ENCODE measurements at places on chromosomes 5 and 9. TPM values are rescaled to one million over a fixed set of nuclear protein-coding genes. Genes with fewer than 3 reads are reported as not detected.

GRCh38 chr9:104256031-104256695, 162.1 kb downstream of the SMC2 start:
- peak overlapping the region; percentile 92 for H3K27ac ChIP-seq
- no peak for DNase-seq
- H3K27me3 ChIP-seq = no peaks in the 10 kb centered on the region
- peaks cover 42% of the 10 kb centered on the region for H3K36me3 ChIP-seq

GRCh38 chr5:115553082-115553481, 8.5 kb upstream of the FEM1C start:
- H3K27me3 ChIP-seq = peaks cover 2% of the 10 kb centered on the region
- H3K36me3 ChIP-seq = no peaks in the 10 kb centered on the region
- H3K27ac ChIP-seq = no peak overlapping the region
- H3K4me1 ChIP-seq = peaks cover 40% of the 10 kb centered on the region
- H3K4me3 ChIP-seq = no peak overlapping the region

DNA sequence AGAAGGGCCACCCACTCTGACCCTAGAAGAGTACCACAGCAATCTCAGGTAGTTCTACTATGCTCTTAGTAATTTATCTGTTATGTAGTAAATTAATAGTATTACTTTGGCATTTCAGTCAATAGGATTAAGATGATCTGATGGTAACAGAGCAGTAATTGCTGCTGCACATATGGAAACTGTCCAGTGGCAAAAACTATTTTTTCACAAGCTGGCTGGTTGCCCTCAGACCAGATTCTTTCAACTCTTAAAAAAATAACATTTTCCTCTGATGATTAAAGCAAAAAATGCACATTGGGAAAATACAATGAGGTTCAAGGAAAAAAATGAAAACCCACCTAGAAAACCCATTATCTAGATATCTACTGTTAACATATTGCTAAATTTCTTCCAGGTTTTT, 19.7 kb downstream of the GLRA1 start:
- H3K4me3 ChIP-seq = no peak overlapping the region
- peaks cover 29% of the 10 kb centered on the region for H3K4me1 ChIP-seq
- H3K27ac ChIP-seq = no peak overlapping the region
- DNase-seq = no peak
- H3K27me3 ChIP-seq = peaks cover 99% of the 10 kb centered on the region

The MTMR12 gene
- 37.2 TPM for total RNA-seq

GRCh38 chr9:128712451-128713410, 10.4 kb downstream of the PKN3 start:
- H3K4me1 ChIP-seq = no peaks in the 10 kb centered on the region
- H3K27ac ChIP-seq = no peak overlapping the region
- H3K36me3 ChIP-seq = peaks cover 12% of the 10 kb centered on the region
- no peaks in the 10 kb centered on the region for H3K27me3 ChIP-seq
- DNase-seq = peak; percentile 8
- no peak overlapping the region for H3K4me3 ChIP-seq

DNA sequence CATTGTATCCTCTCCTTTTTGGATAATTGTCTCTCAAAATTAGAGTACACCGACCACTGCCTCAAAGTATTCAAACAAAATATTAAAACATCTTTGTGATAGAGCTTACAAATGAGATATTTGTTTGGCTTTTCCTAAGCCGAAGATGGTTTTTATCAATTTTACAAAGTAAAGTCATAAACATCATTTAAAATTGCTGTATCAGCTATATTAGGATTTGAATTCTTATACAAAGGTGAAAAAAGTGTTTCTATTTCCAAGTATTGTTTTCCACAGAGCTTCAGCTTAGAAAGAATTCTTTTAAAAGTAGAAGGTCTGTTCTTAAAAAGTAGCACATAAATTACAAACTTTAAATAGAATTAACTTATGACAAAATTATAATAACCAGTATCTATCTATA, 116.6 kb upstream of the IFNE start:
- 0 out of 2 replicates have a peak, but pooled peaks cover 2% of the 10 kb centered on the region for H3K27me3 ChIP-seq
- H3K27ac ChIP-seq = no peak overlapping the region

GRCh38 chr9:87158765-87159164, 211.5 kb upstream of the GAS1 start:
- no peak overlapping the region for H3K27ac ChIP-seq
- H3K4me1 ChIP-seq = no peaks in the 10 kb centered on the region
- no peak overlapping the region for H3K4me3 ChIP-seq
- DNase-seq = no peak

DNA sequence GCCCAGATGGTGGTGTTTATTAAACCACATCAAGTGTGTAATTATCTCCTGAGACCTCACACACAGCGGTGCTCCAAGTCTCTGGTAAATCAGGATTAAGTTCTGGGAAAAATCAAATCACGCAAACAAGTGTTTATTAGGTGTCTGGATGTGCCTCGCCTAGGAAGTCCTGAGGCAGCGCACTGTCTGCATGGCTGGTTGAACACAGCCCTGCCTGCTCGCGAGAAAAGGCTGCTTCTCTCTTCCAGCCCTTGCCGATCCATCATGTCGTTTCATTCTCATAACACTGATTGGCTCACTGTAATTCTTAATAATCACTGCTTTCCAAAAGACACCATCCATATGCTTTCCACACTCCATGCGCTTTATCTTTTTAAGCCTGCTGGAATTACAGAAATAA, 229.6 kb upstream of the DAP start:
- no peak overlapping the region for H3K4me3 ChIP-seq
- no peak for DNase-seq
- no peaks in the 10 kb centered on the region for H3K36me3 ChIP-seq

DNA sequence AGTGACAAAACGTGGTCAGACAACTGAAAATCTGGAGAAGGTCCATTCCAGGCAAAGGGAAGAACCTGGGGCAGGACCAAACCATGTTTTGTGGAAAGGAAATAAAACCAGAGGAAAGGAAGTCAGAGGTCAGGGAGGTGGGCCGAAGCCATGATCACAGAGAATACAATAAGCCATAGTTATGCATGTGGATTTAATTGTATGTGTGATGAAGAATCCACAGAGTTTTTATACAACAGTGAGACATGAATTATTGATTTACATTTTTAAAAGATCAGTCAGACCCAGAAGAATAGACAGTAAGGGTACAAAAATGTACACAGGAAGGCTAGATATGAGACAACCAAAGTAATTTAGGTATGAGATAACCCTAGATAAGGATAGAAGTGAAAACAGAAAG, 20.8 kb downstream of the TTC33 start:
- DNase-seq = no peak
- H3K36me3 ChIP-seq = peaks cover 4% of the 10 kb centered on the region
- H3K4me3 ChIP-seq = no peak overlapping the region
- H3K27ac ChIP-seq = no peak overlapping the region

The SLCO6A1 gene
- total RNA-seq = 0.42 TPM

The TLX3 gene
- 0.16 TPM for total RNA-seq

The GLIPR2 gene
- total RNA-seq = 3.7 TPM

GRCh38 chr5:54693936-54694657, 176.5 kb downstream of the SNX18 start:
- no peaks in the 10 kb centered on the region for H3K36me3 ChIP-seq
- H3K4me3 ChIP-seq = no peak overlapping the region
- DNase-seq = no peak
- peaks cover 5% of the 10 kb centered on the region for H3K4me1 ChIP-seq

GRCh38 chr9:127803507-127804352, 1.0 kb downstream of the FPGS start:
- no peaks in the 10 kb centered on the region for H3K27me3 ChIP-seq
- H3K4me1 ChIP-seq = peaks cover 8% of the 10 kb centered on the region

GRCh38 chr9:105392531-105392930, 55.3 kb upstream of the FSD1L start:
- H3K27ac ChIP-seq = no peak overlapping the region
- no peaks in the 10 kb centered on the region for H3K27me3 ChIP-seq
- no peaks in the 10 kb centered on the region for H3K36me3 ChIP-seq
- DNase-seq = no peak

The TNFSF15 gene
- 0.09 TPM for total RNA-seq

DNA sequence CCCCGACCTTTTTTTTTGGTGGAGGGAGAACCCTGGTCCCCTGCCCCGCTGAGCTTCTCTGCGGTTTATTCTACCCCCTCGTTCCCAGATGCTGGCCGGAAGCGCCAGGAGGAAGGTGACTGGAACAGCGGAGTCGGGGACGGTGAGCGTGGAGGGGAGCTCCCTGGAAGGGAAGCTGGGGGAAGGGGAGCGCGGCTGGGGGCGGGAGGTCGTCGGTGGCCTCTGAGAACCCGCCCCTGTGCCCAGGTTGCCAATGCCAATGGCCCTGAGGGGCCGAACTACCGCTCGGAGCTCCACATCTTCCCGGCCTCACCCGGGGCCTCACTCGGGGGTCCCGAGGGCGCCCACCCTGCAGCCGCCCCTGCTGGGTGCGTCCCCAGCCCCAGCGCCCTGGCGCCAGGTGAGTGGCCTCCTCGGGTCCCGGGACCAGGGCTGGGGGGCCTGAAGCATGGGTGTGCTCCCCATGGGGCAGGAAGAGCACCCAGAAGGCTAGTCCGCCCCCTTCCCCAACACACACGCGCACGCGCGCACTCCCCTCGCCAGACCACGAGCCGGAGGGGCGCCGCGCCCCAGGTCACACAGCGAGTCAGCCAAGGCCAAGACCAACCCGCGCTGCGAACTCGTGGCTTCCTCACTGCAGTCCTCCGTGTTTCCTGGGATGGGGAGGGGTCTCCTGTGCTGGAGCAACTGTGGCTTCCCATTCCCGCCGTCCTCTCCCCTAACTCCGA, 10.6 kb downstream of the MYOZ3 start:
- peak; percentile 67 for DNase-seq
- peaks cover 31% of the 10 kb centered on the region for H3K4me1 ChIP-seq
- H3K27me3 ChIP-seq = no peaks in the 10 kb centered on the region
- peak overlapping the region; percentile 96 for H3K27ac ChIP-seq
- H3K4me3 ChIP-seq = peak overlapping the region; percentile 84

GRCh38 chr5:71887680-71888079, 168.6 kb downstream of the CARTPT start:
- H3K4me3 ChIP-seq = no peak overlapping the region
- no peak for DNase-seq
- peaks cover 11% of the 10 kb centered on the region for H3K4me1 ChIP-seq
- H3K36me3 ChIP-seq = no peaks in the 10 kb centered on the region

DNA sequence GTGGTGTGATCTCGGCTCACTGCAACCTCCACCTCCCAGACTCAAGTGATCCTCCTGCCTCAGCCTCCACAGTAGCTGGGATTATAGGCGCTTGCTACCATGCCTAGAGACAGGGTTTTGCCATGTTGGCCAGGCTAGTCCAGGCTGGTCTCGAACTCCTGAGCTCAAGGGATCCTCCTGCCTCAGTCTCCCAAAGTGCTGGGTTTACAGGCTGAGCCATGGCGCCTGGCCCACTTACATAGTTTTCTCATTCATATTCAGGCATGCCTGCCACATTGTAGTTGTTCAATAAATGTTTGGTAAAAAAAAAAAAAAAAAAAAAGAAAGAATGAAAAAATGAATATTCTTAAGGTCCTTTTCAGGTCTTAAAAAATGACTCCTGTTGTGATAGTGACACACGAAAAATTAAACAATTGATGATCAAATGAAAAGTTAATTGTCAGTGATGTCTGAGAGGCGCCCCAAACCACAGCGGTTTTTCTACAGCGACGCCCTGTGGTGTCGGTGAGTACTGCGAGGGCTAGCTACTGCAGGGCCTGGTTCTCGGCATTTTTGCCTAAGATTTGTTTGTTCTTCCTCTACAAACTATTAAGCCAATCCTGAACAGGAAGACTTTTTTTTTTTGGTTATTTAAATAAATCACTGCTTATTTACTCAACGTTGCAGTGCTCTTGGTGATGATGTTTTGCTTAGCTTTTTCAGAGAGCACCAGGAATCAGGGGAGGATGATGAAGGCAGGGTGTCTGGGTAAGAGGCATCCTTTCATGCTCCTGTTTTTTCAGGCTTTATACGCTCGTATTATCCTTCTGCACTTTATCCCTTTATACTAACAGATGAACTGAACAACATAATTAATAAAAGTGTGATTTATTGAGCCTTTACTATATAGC, 67.0 kb upstream of the DPYSL3 start:
- H3K4me1 ChIP-seq = peaks cover 67% of the 10 kb centered on the region
- no peak overlapping the region for H3K27ac ChIP-seq
- no peak overlapping the region for H3K4me3 ChIP-seq

The ANKRD34B gene
- total RNA-seq = 3.6 TPM

DNA sequence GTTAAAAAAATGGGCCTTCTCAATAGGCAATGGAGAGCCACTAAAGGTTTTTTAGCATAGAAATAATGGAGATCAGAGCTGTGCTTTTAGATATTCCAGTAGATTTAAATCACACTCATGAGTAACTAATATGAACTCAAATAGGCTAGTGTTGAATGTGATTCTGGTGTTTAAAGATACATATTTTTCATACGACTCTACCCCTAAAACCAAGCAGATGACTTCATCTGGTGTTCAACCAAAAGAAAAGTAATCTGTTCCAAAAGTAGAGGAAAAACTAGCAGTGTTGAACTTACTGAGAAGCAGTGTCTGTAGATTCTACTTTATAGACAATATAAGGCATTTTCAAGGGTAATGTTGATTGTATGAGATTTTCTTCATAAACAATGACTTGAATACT, 138.1 kb downstream of the TSSK1B start:
- no peak overlapping the region for H3K4me3 ChIP-seq
- no peak overlapping the region for H3K27ac ChIP-seq
- no peak for DNase-seq

The TAF11L11 gene
- not detected for total RNA-seq

DNA sequence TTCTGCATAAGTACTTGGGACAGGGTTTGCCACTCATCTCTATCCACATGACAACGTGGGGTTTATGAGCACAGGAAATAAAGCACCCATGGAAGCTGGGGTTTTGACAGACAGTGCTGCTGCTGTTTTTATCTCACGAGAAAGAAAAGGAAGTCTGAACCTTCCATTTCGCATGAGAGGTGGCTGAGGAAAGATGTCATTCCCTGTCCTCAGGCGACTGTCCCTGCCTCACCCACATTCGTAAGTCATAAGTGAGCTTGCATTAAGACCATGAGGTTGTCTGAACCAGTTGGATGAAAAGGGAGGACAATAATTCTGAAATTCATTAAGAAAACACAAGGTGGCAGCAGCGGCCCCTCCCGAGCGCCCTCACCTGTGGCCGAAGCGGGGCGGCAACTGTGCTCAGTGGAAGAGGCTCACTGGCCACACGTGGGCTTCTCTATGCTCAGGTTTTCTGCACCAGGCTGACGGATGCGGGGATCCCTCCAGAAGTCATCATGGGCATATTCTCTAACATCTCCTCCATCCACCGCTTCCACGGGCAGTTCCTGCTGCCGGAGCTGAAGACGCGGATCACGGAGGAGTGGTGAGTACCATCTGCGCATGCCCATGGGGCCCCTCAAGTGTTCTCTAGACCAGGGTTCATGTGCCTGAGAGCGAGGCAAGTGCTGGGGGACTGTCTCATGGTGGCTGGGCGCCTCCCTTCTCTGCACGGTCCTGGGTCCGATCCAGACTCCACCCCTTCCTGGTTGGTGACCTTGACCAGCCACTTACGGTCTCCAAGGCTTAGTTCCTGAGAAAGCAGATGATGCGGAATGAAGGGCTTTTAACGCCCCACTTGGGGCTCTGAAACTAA, 54.7 kb upstream of the SUSD3 start:
- peaks cover 7% of the 10 kb centered on the region for H3K27me3 ChIP-seq
- H3K36me3 ChIP-seq = peaks cover 25% of the 10 kb centered on the region
- H3K4me1 ChIP-seq = peaks cover 15% of the 10 kb centered on the region
- peak; percentile 77 for DNase-seq
- no peak overlapping the region for H3K27ac ChIP-seq
- no peak overlapping the region for H3K4me3 ChIP-seq

GRCh38 chr5:93510626-93511380, 70.2 kb downstream of the NR2F1-AS1 start:
- no peak overlapping the region for H3K4me3 ChIP-seq
- no peak for DNase-seq
- H3K36me3 ChIP-seq = no peaks in the 10 kb centered on the region
- H3K27ac ChIP-seq = no peak overlapping the region

The ZDHHC11B gene
- 3.1 TPM for total RNA-seq

- peak; percentile 12 for DNase-seq
- H3K4me3 ChIP-seq = no peak overlapping the region
- no peaks in the 10 kb centered on the region for H3K36me3 ChIP-seq
- no peaks in the 10 kb centered on the region for H3K4me1 ChIP-seq
Observed at GRCh38 chr9:12538842-12539579, 154.2 kb upstream of the TYRP1 start.

Measured in WTC11 (cell line).